A673 (cell line): ENCODE measurements at places on chromosomes 11 and 22. TPM values are rescaled to one million over a fixed set of nuclear protein-coding genes. Genes with fewer than 3 reads are reported as not detected.

DNA sequence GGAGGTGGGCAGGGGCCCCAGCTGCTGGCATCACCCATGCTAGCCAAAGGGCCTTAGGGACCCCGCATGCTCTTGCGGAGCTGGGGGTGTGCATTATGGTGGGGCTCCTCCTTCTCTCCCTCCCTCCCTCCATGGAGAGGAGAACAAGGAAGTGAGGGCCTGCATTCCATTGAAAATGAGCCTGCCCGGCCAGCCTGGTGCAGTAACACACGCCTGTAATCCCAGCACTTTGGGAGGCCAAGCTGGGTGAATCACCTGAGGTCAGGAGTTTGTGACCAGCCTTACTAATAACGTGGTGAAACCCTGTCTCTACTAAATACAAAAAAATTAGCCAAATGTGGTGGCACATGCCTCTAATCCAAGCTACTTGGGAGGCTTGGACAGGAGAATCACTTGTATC, 22.4 kb downstream of the SNAP29 start:
- no peaks in the 10 kb centered on the region for H3K27me3 ChIP-seq
- H3K36me3 ChIP-seq, result peaks cover 8% of the 10 kb centered on the region
- no peak for DNase-seq
- no peak overlapping the region for H3K27ac ChIP-seq

The E2F8 gene
- 14.6 and 19.5 TPM in 2 replicates for total RNA-seq

DNA sequence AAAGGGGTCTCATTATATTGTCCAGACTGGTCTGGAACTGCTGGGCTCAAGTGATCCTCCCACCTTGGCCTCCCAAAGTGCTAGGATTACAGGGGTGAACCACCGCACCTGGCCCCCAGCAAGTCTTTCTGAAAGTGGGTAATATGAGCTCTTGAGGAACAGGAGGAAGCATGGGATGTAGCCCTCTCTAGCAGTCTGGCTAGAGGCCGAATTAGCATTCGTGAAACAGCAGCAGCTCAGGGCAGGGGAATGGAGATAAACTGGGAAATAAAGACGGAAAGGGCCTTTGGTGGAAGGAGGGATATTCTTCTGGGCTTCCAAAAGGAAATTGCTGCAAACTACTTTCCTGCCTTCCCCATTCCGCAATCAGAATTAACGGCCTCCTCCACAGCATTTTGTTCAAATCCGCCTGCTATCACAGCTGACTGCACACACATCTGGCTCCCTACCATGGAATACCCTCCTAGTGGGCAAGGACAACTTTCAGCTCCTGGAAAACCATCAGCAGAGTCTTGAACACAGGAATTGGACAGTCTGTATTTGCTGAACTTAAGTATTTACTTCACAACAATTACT, 44.3 kb downstream of the MICAL3 start:
- no peaks in the 10 kb centered on the region for H3K36me3 ChIP-seq
- peak overlapping the region; percentile 28 for H3K4me3 ChIP-seq
- H3K27me3 ChIP-seq, result no peaks in the 10 kb centered on the region
- peaks cover 9% of the 10 kb centered on the region for H3K4me1 ChIP-seq
- H3K27ac ChIP-seq, result no peak overlapping the region
- no peak for DNase-seq

The CD3G gene
- total RNA-seq, result not detected in 2 replicates

- H3K27ac ChIP-seq, result no peak overlapping the region
- H3K36me3 ChIP-seq, result no peaks in the 10 kb centered on the region
- DNase-seq, result no peak
- H3K4me1 ChIP-seq, result no peaks in the 10 kb centered on the region
Observed at GRCh38 chr11:71221201-71221600, 31.2 kb downstream of the SHANK2 start.

- peaks cover 55% of the 10 kb centered on the region for H3K36me3 ChIP-seq
- H3K27me3 ChIP-seq, result no peaks in the 10 kb centered on the region
- H3K4me3 ChIP-seq, result no peak overlapping the region
Observed at GRCh38 chr11:102360681-102361080, 13.7 kb downstream of the BIRC2 start.

DNA sequence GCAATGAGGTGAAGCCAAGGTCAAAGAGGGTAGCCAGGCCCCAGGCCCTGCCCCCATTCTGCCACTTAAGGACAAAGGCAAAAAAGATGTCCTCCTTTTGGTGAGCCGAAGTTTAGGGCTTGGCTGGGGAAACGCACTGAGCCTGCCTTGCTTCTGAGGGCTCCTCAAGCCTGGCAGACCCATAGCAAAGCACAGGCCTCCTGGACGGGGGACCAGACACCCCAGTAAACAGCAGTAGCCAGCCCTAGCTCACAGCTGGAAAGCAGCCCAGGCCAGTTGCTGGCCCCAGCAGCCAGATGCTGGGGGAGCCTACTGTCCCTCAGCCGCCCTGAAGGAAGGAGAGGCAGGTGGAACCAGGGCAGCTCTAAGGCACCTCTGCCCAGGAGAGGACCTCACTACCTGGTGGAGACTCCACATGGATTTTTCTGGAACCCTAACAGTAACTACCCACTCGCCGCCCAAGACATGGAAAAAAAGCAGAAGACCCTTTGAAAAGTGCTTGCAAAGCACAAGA, 3.8 kb upstream of the PYGM start:
- H3K4me1 ChIP-seq, result peaks cover 37% of the 10 kb centered on the region
- no peak for DNase-seq
- H3K4me3 ChIP-seq, result no peak overlapping the region
- H3K36me3 ChIP-seq, result peaks cover 62% of the 10 kb centered on the region

The C22orf42 gene
- total RNA-seq, result not detected in 2 replicates

- no peak for DNase-seq
- H3K4me3 ChIP-seq, result no peak overlapping the region
- no peaks in the 10 kb centered on the region for H3K27me3 ChIP-seq
- no peak overlapping the region for H3K27ac ChIP-seq
- H3K36me3 ChIP-seq, result no peaks in the 10 kb centered on the region
Observed at GRCh38 chr11:13206086-13206640, 71.4 kb upstream of the BMAL1 start.

DNA sequence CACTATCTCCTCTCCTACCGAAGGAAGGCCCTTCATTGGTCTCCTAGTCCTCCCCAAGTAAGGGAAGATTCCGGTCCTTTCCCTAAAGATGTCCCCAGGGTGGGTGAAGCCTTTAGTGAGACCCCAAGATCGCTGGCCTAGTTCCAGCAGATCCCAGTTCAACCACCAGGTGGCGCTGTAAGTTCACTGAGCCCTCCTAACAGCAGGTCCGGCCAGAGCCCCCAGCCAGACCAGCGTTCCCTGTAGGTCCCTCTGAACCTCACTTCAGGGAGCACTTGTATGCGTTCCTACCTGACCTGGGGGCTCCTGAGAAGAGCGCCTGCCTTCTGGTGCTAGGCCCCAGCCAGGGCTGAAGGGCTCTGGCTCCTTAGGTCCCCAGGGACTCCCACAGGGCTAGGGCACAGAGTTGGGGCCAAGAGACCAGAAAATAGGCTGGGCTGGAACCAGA, 38.1 kb downstream of the LMO1 start:
- H3K4me3 ChIP-seq, result no peak overlapping the region
- H3K27ac ChIP-seq, result no peak overlapping the region
- H3K4me1 ChIP-seq, result no peaks in the 10 kb centered on the region
- H3K36me3 ChIP-seq, result no peaks in the 10 kb centered on the region
- H3K27me3 ChIP-seq, result peaks cover 7% of the 10 kb centered on the region

GRCh38 chr11:17564687-17565042, 17.6 kb downstream of the OTOG start:
- DNase-seq, result peak; percentile 6
- no peaks in the 10 kb centered on the region for H3K36me3 ChIP-seq
- H3K27ac ChIP-seq, result no peak overlapping the region
- H3K4me1 ChIP-seq, result no peaks in the 10 kb centered on the region
- no peak overlapping the region for H3K4me3 ChIP-seq
- H3K27me3 ChIP-seq, result no peaks in the 10 kb centered on the region

GRCh38 chr11:4495986-4496385, 13.5 kb downstream of the OR52K1 start:
- H3K27me3 ChIP-seq, result peaks cover 29% of the 10 kb centered on the region
- no peak overlapping the region for H3K4me3 ChIP-seq
- H3K27ac ChIP-seq, result no peak overlapping the region
- no peak for DNase-seq

DNA sequence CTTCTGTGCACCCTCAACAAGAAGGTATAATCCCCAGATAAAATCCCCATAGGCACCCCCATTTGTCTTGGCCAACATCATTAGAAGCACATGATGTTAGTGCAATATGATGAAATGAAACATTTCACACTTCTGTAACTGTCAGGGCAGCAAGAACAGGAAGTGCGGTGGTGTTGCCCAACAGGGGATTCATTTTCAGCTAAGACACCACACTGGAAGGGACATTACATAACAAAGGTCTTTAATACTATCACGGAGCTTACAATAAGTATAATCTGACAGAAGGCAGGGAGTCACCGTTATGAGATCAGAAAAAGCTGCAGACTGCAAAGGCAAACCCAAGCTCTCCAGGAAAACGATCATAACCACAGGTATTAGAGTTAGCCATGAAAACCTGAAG, 2.0 kb downstream of the OR52W1 start:
- H3K27ac ChIP-seq, result no peak overlapping the region
- peak; percentile 30 for DNase-seq
- no peak overlapping the region for H3K4me3 ChIP-seq
- H3K27me3 ChIP-seq, result no peaks in the 10 kb centered on the region
- H3K4me1 ChIP-seq, result peaks cover 7% of the 10 kb centered on the region

The C1QTNF5 gene
- 0.31 TPM in 1 of 2 replicates, not detected in the other for total RNA-seq

GRCh38 chr11:120336641-120337354, 585 bp downstream of the ARHGEF12 start:
- DNase-seq, result peak; percentile 73
- H3K4me1 ChIP-seq, result peaks cover 30% of the 10 kb centered on the region
- H3K27ac ChIP-seq, result peak overlapping the region; percentile 86
- no peaks in the 10 kb centered on the region for H3K36me3 ChIP-seq
- peak overlapping the region; percentile 75 for H3K4me3 ChIP-seq
- no peaks in the 10 kb centered on the region for H3K27me3 ChIP-seq

DNA sequence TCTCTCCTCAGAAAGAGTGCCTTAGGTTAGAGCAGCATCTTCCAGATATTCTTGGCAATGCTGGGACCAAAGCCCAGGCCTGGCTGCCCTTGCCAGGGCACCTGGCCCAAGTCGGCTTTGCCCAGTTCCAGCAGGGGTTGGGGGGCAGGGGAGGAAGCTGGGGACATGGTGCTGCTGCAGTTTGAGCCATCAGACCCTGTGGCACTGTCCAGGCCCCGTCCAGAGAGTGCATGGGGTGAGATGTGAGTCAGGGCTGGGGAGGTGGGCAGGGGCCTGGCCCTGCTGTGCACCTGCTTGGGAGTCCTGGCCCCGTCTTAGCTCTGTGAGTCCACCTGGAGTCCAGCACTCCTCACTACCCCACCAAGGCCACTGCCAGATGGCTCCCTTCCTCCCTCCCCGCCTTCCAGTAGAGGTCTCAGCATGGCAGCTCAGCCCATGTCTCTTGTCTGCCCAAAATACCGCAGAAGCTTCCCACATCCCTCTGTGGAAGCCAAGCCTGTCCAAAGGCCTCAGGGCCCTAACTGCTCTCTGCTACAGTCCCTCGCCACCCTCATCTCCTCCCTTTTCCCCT, 16.6 kb downstream of the DERL3 start:
- H3K36me3 ChIP-seq, result peaks cover 64% of the 10 kb centered on the region
- no peaks in the 10 kb centered on the region for H3K27me3 ChIP-seq
- H3K4me1 ChIP-seq, result peaks cover 12% of the 10 kb centered on the region
- no peak for DNase-seq
- no peak overlapping the region for H3K4me3 ChIP-seq
- H3K27ac ChIP-seq, result no peak overlapping the region

DNA sequence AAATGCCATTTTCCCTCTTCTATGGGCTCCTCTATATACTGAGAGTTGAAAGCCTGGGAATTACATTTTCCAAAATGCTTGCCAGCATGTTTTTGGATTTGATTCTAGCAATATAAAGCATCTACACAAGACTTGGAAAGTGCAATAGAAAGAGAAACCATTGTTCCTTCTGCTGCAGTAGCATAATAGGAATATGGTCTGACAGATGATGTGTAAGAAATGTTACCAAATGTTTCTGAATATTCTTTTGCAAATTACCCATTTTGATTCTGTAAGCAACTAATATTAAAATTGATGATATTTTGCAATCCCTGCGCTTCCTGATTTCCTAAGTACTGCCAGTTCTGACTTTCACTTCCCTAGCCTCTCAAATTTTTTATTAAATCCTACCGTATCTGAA, 61.6 kb downstream of the CASP12 start:
- no peak overlapping the region for H3K27ac ChIP-seq
- DNase-seq, result no peak
- no peaks in the 10 kb centered on the region for H3K36me3 ChIP-seq
- no peaks in the 10 kb centered on the region for H3K27me3 ChIP-seq
- H3K4me1 ChIP-seq, result no peaks in the 10 kb centered on the region
